ENCODE measurements at places on chromosomes 7 and 10.

- DNase-seq = no peak
Observed at GRCh38 chr10:76026905-76027304, 595.5 kb downstream of the LRMDA start.

GRCh38 chr10:73095481-73096021 lies 1.1 kb downstream of the P4HA1 start:
- peak; percentile 16 for DNase-seq

GRCh38 chr10:114397651-114398145 lies 6.6 kb downstream of the AFAP1L2 start:
- no peak for DNase-seq

DNA sequence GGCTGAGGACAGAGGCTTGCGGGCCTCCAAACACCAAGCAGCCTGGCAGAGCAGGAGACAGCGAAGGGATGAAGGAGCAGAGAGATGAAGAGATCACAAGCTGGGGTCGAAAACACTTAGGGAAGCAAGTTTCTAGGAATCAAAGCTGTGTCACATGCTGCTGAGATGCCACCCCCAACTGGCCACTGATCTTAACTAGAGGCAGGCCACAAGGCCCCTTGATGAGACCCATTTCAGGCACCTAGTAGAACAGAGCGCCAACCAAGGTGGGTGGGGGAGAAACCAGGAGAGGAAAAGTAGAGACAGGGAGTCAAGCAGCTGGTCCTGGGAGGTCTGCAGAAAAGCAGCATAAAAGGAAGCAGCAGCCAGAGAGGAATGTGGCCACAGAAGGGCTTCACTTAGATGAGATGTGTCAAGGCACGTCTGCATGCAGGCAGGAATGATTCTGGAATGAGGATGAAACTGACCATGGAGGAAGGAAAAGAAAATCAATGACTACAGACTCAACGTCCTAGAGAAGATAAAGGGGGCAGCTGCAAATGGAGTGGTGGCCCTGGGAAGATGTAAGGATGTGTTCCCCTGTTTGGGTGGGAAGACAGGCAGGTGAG lies 85.0 kb upstream of the DDC start:
- DNase-seq = no peak

DNA sequence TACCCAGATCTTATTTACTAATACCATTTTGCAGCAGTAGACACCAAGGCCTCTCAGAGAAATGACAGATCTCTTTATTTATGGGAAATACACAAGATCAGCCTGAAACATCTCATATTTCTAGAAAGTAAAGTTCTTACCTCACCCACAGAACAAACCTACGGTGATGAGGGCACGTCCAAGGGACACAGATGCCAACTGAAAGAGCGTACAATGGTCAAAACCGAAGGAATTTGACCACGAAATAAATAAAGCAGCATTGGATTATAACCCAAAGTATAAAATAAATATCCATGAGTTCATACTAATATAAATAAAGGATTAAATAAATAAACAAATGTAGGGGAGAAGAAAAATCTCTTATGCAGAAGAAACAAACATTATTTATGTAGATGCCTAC lies 747.0 kb downstream of the TNS3 start:
- no peak for DNase-seq

- no peak for DNase-seq
Observed at GRCh38 chr7:121020249-121020988, 31.9 kb downstream of the CPED1 start.

Measured in substantia nigra (tissue), 51 donors.